Femur (tissue), 1 donor: ENCODE measurements at places on chromosomes 7 and 10.
A peak's percentile ranks its signal among the peaks of the same experiment; 100 is the strongest.

DNA sequence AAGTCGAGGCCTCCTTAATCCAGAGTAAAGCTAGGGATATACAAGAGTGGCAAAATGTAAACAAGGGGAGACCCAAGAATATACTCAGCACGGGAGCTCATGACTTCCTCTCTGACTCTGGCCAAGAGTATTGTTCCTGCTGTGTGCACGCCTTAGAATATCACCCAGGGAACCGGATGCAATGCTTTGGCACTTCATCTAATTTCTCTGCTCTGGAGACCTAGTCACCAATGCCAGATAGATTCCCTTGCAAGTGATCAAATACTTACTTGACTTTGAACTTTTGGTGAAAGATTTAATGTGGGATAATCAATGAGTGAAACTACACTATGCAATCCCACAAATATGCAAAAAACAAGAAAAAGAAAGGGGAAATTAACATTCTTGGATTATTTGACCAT lies 695.5 kb downstream of the INHBA start:
- DNase-seq = no peak

DNA sequence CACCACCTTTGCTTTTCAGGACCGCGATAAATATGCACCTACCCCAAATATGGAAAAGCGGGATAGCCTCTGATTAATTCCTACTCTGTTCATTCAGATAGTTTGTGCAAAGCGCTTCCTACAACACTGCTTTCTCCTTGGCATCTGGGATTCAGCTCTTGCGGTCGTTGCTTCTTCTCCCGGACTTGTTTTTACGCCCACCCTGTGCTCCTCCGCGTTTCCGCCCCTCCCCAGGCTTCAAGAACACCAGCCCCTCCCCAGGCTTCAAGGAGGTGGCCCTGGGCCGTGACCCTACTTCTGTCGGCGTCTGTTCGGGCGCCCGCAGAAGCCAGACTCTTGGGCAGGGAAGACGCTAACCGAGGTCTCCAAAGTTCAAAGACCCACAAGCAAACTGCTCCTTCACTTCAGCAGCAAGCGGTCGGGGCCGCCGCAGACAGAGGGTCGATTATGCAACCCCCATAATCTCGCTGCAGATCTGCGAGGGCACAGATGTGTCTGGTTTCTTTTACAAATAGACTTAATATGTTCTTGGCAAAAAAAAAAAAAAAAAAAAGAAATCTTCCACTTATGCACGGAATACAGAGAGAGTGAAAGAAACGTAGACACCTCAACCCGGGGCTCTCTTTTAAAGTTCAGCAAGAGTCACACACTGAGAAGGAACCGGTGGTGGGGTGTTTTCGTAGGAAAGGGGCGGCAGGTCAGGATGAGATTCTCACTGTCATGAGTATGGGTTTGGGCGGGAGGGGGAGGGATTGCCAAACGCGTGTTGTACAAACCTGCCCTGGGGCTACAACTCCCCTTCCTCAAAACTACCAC lies 1.9 kb downstream of the DLX5 start:
- DNase-seq = peak; percentile 35

DNA sequence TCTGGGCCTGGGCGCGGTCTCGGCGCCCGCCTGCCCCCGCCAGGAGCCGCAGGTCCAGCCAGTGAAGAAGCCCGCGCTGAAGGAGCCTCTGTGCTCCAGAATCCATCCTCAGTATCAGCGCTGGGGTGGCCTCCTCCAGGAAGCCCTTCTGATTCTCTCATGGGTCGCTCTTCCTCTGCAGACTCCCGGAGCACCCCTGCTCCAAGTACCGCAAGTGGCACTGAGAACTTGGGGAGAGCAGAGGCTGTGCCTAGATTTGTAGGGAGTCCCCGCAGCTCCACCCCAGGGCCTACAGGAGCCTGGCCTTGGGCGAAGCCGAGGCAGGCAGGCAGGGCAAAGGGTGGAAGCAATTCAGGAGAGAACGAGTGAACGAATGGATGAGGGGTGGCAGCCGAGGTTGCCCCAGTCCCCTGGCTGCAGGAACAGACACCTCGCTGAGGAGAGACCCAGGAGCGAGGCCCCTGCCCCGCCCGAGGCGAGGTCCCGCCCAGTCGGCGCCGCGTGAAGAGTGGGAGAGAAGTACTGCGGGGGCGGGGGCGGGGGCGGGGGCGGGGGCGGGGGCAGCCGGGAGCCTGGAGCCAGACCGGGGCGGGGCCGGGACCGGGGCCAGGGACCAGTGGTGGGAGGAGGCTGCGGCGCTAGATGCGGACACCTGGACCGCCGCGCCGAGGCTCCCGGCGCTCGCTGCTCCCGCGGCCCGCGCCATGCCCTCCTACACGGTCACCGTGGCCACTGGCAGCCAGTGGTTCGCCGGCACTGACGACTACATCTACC lies at the start of gene ALOX5:
ALOX5 (plus strand) TSS at position 641 of the 774 bp plus-strand sequence; CDS start at position 705, 64 bp downstream.
- DNase-seq = peak; percentile 55

DNA sequence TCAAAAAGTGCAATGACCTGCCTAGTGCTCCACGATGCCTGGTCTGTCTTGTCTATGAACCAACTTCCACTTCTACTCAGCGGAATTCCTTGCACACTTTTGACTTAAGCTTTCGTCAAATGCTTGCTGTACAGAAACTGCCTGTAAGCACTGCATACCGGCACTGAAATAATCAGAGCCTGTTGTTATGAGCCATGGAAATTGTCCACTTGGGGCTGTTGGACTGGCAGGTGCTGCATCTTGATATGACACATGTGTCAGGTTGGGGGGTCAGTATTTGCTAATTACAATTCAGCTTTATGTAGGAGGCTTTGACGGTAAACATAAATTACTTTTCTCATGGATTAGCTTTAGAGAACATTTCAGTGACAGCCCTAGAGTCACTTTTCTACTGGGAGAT lies 32.0 kb upstream of the KLF6 start:
- no peak for DNase-seq

- DNase-seq = no peak
Observed at GRCh38 chr10:110576220-110576619, 8.7 kb downstream of the SMC3 start.

DNA sequence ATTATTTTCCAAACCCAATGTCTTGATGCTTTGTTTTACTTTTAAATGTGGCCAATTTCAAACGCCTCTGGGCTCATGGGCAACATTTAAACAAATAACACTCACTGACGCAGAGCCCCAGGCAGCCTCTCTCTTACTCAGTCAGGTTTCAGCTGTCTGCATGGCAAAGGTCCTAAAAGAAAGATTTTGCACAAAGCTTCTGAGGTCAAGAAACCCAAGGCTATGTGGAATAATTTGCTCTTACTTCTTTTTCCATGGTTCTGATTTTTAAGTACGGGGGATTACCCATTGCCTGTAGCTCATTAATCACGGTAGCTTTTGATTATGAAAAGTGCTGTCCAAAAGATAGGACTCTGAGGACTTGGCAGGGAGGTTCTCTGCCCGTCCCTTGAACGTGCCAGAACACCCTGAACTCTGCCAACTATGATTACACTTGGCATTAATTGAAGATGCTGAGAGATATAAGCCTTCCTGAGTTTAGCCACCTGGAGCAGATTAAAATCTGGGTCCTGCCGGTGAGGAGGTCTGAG lies 14.1 kb upstream of the MSRB2 start:
- DNase-seq = no peak

GRCh38 chr7:129205126-129205818 lies 16.8 kb downstream of the SMO start:
- no peak for DNase-seq

DNA sequence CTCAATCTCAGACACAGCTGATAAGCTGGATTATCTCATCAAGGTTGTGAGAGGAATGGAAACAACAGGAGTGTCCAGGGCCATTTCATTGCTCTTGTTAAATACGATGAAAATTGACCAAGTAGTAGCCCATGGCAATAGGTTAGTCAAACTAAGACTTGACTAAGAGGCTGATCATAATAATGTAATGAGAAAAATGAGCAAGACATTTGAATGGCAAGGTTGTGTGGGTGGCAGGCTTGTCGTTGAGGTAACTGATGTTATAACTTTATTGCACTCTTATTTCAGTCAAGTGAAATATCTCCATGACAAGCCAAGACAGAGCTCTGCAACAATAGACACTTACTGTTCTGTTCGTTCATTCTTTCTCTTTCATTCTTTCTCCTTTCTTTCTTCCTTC lies 532.0 kb downstream of the GATA3 start:
- DNase-seq = no peak

- no peak for DNase-seq
Observed at GRCh38 chr7:84372155-84372621, 177.6 kb upstream of the SEMA3A start.

GRCh38 chr7:29563590-29564495 lies at the start of gene PRR15:
Gene PRR15 (plus strand): TSS chr7:29563835. CDS start chr7:29566330, 2,495 bp downstream.
- peak; percentile 27 for DNase-seq

GRCh38 chr7:102291056-102291915 lies 4.6 kb downstream of the SH2B2 start:
- DNase-seq = no peak

GRCh38 chr10:99742254-99742653 lies 10.2 kb downstream of the CUTC start:
- no peak for DNase-seq

GRCh38 chr7:142603870-142604448 lies 145.3 kb upstream of the PRSS1 start:
- DNase-seq = peak; percentile 33

- DNase-seq = no peak
Observed at GRCh38 chr10:7035126-7035761, 375.6 kb downstream of the SFMBT2 start.

- DNase-seq = no peak
Observed at GRCh38 chr7:118949031-118949430, 724.5 kb downstream of the ANKRD7 start.

GRCh38 chr10:77016278-77016815 lies 621.3 kb downstream of the KCNMA1 start:
- DNase-seq = no peak

- DNase-seq = no peak
Observed at GRCh38 chr10:59025981-59026765, 150.3 kb upstream of the PHYHIPL start.

GRCh38 chr10:85611746-85612377 lies 754.7 kb downstream of the GRID1 start:
- DNase-seq = no peak

DNA sequence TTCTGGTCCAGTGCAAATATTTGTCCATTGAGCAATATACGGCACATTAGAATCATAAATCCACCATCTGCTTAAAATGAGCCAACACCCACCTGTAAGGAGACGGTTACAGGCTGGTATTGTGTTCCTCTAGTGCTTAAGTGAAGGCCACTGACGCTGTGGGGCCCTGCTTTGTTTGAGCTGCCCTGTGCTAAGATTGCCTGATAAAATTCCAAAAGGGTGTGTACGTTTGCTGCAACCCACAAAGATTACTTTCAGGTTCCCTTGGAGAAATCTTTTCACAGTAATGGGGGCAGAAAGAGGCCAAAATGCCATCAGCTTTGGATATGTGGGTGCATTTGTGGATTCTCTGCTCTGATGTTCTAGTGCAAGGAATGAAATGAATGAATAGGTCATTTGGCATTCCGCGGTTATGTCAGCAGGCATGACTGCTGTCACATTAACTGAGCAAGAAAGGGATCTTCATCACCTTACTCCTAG lies 34.4 kb downstream of the AGR3 start:
- DNase-seq = no peak

DNA sequence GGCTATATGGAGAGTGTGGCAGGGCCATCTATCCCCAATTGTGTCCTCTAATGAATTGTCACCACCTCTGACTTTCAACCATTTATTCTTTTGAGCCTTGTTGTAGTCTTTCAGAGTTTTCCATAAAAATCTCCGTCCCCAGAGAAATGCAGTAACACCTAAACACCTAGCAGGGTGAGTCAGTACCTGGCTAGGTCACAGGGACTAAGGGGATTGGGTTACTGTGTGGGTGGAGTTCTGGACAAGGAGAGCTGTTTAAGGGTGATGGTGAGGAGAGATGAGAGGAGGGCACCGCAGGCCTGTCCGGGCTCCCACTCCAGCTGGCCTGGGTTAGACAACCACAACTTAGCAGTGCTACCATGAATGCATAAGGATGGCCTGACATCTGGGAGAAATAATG lies 186.2 kb upstream of the LYZL1 start:
- DNase-seq = no peak

GRCh38 chr7:51471981-51472296 lies 155.3 kb upstream of the COBL start:
- no peak for DNase-seq

GRCh38 chr10:48511066-48511874 lies 93.6 kb downstream of the ARHGAP22 start:
- no peak for DNase-seq
